ENCODE measurements at places on chromosomes 6 and 20.

DNA sequence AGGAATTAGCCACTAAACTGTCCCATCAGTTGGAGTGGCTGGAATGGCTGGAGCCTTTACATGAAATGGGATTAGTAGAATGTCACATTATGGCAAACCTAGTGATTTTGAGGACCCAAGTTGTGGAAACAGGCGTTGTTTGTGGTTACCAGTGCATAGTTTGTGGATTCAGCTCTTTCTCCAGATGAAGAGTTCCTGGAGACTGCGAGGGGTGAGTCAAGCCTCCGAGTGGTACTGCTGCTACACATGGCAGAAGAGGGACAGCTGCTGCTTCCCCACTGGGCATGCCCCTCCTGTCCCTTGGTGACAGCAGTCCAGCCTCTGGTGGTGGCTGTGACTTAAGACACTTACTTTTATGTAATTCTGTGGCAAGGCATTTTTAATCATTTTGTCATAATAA lies 94.2 kb upstream of the SCP2D1 start:
- DNase-seq = no peak

DNA sequence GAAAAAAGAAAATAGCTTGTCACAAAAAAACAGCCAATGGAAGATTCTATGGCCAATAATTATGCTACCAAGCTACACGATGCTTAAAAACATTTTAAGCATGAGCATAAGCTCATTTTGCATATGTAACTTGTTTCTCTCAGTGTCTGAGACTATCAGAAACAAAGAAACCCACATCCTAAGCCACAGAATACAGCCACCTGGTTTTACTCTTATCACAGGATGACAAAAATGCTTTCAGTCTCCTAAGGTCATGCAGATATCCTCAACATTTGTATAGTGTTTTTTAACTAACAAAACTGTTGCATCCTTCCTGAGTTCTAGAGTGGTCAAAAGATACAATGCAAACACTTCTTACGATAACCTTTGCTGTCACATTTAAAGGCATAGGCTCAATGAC lies 172.1 kb upstream of the RUNX2 start:
- peak; percentile 86 for DNase-seq

- DNase-seq = peak; percentile 82
These were observed 31.9 kb upstream of the FABP7 start for GRCh38 chr6:122747573-122747972.

DNA sequence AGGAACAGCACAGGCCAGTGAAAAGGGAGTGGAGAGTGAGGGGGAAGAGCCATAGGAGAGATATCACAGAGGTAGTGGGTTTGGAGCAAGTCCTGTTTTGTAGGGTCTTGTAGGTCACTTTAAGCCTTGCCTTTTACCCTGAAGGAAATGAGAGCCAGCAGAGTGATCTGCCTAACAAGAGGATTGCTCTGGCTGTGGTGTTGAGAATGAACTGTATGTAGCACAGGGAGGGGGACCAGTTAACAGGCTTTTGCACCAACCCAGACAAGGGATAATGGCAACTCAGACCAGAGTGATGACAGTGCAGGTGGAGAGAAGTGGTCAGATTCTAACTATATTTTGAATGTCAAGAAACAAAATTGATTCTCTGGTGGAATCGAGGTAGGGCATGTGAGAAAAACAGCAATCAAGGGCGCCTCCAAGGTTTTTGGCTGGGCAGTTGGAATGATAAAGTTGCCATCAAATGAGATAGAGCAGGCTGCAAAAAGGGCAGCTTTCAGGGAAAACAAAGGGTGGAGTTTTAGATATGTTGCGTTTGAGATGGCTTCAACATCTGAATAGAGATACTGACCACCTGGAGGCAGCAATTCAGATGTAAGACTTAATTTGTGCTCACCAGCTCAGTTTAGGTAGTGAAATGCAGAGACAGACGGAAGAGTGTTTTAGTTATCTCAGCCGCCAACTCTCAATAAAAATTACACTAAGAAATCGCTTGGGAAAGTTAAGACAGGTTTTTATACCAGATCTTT lies 134.4 kb upstream of the BTBD3 start:
- DNase-seq = no peak

DNA sequence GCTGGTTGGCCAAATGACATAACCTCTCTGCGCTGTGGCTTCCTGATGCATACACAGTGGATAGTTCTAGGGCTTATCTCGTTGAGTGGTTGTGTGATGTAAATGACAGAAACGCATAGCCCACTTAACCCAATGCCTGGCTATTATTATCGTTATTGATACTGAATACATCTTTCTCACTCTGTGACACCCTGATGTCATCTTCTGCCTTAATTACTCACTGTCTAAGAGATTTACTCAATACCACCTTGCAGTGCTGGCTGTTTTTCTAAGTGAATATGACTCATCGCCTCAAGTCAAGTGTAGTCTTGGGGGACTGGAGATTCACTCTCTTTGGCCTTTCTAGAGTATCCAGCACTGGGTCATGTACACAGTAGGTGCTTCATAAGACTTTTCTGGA lies 73.6 kb downstream of the NDUFAF5 start:
- DNase-seq = no peak

DNA sequence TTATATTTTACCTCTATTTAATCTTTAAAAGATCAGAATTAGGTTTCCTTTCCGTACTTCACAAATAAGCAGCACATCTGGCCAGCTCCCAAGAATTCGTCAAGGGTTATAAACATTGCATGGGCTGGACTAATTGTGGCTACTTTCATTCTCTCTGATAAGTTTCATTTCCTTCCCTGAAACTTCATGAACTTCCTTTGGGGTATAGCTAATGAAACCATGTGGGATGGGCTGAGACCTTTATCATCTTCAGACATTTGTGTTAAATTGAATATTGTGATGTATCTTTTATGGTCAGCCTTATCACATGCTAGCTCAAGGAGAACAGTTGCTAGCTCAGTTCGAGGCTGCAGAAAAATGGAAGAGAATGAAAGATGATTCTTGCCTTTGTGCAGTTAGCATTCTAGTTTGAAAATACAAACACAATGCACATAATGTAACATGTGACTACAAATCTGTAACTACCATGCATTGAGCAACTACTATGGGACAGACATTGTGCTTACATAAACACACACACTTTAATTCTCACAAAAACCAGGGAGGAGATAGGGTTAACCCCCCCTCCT lies 1.7 kb upstream of the GMPR start:
- DNase-seq = peak; percentile 96

DNA sequence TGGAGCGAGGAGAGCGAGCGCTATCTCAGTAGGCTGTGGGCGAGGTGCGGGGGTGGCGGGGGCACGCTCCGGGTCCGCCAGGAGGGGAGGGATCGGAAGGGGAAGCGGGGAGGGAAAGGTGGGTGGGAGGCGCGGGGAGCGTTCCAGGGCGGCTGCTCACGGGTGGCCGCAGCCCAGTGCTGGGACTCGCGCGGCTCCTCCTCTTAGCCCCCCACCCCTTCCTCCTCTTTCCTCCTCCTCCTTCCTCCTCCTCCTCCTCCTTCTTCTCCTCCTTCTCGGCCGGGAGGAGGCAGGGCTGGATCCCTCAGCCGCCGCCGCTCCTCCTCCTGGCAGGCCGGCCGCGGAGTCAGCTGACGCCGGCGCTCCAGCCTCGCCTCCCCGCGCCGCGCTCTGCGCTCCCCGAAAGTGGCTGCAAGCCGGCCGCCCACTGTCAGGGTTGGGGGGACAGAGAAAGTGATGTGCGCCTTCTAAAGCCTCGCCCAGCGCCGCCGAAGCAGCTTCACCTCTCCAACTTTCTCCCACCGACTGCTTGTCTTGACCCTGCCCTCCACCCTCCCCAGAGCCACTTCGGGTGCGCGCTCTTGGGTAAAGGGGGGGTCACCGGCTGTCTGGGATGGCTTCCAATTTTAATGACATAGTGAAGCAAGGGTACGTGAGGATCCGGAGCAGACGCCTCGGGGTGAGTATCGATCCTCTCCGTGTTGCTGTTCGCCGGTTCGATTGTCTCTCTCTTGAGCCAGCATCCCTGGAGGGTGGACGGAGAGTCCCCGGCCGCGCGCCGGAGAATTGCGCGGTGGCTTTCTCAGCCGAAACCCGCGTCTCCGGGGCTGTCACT lies at the start of gene DOK5:
TSS of gene DOK5 (plus strand) at position 260 of the 835 bp plus-strand sequence. CDS start at position 614, 354 bp downstream.
- peak; percentile 4 for DNase-seq

- DNase-seq = no peak
These were observed 67.5 kb downstream of the CAP2 start for GRCh38 chr6:17460862-17461261.

DNA sequence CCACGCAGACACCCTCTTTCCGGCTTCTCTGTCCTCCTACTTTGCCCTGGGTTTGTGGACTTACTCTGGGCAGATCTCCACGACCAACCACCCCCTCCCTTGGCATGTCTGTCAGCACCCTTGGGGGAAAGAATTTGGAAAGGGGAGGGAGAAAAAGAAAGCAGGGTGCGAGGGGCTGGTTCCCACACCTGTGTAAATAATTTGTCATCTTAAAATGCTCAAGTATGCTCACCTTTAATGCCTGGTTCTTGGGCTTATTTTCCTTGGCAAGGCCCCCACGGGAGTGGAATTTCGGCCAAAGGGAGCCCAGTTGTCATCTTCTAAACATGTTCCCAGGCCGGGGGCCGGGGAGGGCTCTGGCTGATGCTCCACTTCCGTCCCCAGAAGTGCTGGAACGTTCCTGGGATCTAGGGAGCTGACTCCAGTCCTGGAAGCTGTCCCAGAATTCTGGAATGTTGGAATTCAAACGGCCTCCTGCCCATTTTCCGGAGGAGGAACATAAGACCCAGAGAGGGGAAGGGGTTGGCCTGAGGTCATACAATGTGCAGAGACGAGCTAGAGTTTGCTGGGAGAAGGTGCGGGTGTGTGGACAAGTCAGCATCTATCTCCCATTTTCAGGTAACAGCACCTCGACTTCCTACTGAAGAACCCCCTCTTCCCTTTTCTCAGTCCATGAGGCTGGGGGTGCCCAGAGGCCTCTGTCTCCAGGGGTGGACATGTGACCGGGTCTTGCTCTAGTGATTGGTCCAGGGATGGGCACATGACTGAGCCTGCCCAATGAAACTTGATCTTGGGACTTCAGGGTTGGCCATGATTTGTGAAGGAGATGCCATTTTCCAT lies 122.3 kb downstream of the CEBPB start:
- no peak for DNase-seq

DNA sequence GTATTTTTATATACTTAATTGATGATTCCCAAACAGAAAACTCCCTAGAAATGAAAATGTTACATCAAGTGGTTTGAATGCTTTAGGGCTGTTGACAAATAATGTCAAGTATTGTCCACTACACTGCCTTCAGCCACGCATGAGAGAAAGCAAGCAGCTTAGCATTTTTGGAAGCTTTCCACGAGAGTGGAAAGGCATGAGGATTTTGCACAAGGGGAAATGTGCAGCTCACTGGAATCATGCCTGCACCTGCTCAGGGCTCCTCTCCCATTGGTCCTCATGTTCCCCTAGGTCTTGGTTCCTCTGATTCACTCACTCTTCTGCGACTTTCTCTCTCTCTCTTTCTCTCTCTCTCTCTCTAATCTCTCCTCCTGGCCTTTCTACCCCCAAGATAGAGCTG lies 439.5 kb upstream of the CDH4 start:
- DNase-seq = no peak

- DNase-seq = no peak
These were observed 254.7 kb upstream of the TAB2 start for GRCh38 chr6:149062653-149063348.

DNA sequence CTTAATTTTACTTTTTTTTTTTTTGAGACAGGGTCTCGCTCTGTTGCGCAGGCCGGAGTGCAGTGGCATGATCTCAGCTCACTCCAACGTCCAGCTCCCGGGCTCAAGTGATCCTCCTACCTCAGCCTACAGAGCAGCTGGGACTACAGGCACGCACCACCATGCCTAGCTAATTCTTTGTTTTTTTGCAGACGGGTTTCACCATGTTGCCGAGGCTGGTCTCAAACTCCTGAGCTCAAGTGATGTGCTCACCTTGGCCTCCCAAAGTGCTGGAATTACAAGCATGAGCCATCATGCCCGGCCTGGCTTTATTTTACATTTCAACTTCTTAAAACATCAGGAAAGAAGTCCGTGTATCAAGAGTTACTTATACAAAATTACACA lies 5.7 kb downstream of the OSER1 start:
- no peak for DNase-seq

DNA sequence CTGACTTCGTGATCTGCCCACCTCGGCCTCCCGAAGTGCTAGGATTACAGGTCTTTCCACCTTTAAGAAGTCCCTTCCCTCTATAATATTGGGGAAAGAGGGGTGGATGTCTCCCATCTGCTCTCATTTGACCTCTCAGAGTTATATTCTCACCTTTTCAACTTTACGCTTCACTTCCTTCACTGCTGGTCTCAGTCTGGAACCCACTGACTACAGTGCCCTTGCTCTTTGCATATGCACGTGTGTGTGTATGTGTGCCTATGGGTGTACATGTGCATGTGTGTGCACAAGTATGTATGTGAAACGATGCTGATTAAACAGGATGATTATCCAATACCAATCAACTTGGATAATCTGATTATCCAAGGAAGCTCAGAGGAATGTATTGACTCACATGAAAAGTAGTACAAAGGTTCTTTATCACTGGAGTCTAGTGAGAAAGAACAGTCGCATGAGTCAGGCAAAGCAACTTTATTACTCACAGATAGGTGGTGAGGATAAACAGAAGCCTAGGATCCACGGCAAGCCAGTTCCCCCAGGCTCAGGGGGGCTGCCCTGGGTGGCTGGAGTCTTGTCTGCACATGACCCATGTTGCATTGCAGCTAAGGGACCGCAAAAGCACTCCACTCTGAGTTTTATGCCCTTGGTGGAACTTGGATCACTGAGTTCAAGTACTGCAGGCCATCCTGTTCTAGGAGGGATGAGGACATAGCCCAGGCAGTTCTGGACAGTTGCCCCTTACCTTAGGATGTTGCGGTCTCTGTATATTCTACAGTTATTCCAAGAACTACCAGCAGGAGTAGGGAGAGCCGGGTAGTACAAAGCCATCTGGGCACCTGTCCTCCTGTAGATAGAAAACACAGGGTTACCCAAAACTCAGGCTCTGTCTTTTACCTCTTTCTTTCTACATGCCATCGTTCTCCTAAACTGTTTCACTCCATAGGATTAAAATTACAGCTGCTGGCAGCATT lies 50.9 kb downstream of the SNRNP48 start:
- no peak for DNase-seq

- peak; percentile 30 for DNase-seq
These were observed 3.8 kb upstream of the MYBL2 start for GRCh38 chr20:43662943-43663655.

DNA sequence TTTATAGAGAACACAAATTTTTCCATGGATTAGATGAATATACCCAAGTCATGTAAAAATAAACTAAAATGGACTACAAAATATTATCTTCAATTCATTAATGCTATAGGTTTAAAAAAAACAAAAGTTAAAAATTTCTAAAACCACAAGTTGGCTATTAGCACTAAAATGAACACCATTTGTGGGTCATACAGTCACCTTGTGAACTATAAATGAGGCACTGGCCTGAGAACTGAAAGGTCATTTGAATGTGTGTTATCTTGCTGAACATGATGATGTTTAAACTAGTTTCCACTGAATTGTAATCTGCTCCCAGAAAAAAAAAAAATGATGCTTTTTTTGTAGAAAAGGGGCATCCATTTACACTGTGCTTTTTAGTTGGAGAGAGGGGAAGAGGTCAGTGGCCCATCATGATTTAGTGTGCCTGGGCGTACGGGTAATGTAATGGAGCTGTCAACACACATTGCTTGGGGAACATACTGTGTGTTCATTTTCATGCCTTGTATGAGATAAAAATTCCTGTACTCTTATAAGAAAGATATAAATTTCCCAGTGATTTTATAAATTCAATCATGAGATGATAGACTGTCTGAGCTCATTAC lies 96.6 kb upstream of the FKBP1C start:
- DNase-seq = no peak

GRCh38 chr6:146543211-146543939 lies at the start of gene RAB32:
Gene RAB32 (plus strand): TSS chr6:146543833. CDS start chr6:146543872, 39 bp downstream.
- peak; percentile 96 for DNase-seq
